Metanephros (tissue), 2 donors: ENCODE measurements at places on chromosomes 7 and 10. TPM values are rescaled to one million over a fixed set of nuclear protein-coding genes. Genes with fewer than 3 reads are reported as not detected.

The SPDYE1 gene
- not detected for total RNA-seq

The IFIT2 gene
- 8.4 TPM for total RNA-seq

The RAPGEF5 gene
- 138 TPM for total RNA-seq

The CRPPA gene
- 6.8 TPM for total RNA-seq

The RADIL gene
- 2.5 TPM for total RNA-seq

The DYNC1I1 gene
- 2.3 TPM for total RNA-seq

The RBP4 gene
- total RNA-seq, result 4.0 TPM

The CSGALNACT2 gene
- total RNA-seq, result 14.1 TPM

The ZCWPW1 gene
- total RNA-seq, result 2.0 TPM
